ENCODE measurements at places on chromosomes 5 and 9. TPM values are rescaled to one million over a fixed set of nuclear protein-coding genes. Genes with fewer than 3 reads are reported as not detected.

GRCh38 chr5:58666141-58666540 lies 83.3 kb downstream of the RAB3C start:
- DNase-seq = no peak

The NOXA1 gene
- not detected for total RNA-seq

The LHX3 gene
- total RNA-seq = not detected

- DNase-seq = no peak
Measured at GRCh38 chr9:93267091-93267541, 83.2 kb downstream of the WNK2 start.

GRCh38 chr5:84546686-84547085 lies 162.0 kb upstream of the EDIL3 start:
- no peak for DNase-seq

The DHX29 gene
- total RNA-seq = 18.4 TPM

- DNase-seq = no peak
Measured at GRCh38 chr9:5915438-5915837, 24.7 kb downstream of the MLANA start.

DNA sequence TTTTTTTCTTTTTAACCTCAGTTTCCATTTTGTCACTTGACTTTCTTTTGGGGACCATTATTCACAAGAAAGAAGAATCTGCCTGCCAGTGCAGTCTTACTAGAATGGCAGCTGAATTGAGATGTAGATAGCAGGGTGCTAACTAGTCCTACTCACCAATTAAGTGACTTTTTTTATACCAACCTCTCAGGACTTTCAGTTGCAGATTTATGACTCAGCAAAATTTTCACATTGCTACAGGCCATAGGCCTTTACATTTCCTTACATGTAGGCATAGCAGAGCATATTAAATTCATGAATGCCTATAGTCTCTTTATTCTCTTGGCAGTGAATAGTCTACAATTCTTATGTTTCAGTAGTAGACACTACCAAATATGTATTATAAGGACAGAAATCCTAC lies 54.0 kb upstream of the FKTN start:
- no peak for DNase-seq

GRCh38 chr9:113522419-113522818 lies 58.9 kb downstream of the RGS3 start:
- no peak for DNase-seq

DNA sequence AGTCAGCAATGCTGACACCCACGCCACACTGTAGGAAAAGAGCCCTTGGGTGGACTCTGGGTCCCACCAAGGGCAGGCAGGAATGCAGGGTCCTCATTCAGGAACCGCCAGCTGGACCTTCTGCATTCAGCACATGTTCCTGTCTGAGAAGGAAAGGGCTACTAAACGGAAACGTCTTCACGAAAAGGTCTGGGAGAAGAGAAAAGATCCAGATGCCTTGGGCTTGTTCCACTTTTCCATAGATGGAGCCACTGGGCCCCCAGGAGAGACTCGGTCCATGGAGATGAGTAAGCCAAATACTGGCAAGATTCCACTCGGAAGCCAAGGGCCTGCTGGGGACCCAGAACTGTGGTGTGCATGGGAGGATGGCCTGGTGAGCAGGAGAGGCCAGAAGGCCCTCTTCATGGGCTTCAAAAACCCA lies 38.4 kb downstream of the LHFPL2 start:
- no peak for DNase-seq

- no peak for DNase-seq
Measured at GRCh38 chr9:108743901-108744371, 111.8 kb downstream of the ACTL7B start.

The SELENOP gene
- total RNA-seq = 1.5 TPM

The SHC3 gene
- total RNA-seq = not detected

The PIP5K1B gene
- not detected for total RNA-seq

- DNase-seq = no peak
Measured at GRCh38 chr9:137217276-137218211, 4.5 kb downstream of the RNF208 start.

DNA sequence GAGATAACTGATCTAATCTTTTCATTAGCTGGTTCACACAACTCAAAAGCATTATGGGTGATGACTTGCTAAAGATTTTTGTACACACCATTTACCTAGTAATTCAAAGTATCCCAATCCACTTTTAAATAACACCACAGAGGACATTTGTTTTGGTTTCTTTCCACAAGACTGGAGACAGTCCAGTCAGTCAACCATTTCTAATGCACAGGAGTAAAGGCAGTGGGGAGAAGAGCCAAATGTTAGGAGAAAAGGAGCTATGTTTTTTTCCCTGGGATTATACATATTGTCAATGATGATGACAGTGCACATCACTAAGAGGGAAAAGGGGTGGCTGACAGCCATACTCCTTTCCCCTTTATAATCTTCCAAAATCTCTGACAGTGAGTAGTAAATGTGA lies 240.9 kb downstream of the GABRB2 start:
- DNase-seq = no peak

The IL5 gene
- not detected for total RNA-seq

DNA sequence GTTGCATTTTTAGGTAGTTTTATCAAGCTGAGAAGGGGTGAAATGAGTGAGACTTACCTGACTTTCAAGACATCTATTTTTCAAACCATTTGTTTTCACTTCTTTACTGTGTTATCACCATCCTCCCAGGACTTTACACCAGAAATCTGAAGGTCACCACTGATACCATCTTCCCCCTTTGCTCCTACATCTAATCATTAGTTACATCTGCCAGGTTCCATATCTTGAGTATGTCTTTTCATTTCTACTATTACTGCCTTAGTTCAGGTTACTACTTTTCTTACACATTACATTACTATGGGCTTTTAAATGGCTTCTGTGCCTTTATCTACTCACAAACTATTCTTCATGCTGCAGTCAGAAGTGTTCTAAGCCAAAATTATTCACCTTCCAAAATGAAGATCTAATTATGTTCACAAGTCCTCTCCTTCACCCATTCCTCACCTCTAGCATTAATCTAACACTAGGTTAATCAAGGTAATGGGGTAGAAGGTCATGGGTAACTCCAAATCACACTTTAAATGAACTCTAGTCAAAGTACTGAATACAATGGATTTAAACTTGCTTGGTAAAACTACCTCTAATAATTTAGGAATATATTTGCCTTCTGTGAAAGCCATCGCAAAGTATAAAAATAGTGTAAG lies 2.1 kb upstream of the HSDL2 start:
- DNase-seq = no peak

- DNase-seq = no peak
Measured at GRCh38 chr5:74477761-74478160, 162.8 kb downstream of the ENC1 start.

GRCh38 chr9:68447611-68448010 lies 91.2 kb downstream of the PGM5 start:
- DNase-seq = no peak

DNA sequence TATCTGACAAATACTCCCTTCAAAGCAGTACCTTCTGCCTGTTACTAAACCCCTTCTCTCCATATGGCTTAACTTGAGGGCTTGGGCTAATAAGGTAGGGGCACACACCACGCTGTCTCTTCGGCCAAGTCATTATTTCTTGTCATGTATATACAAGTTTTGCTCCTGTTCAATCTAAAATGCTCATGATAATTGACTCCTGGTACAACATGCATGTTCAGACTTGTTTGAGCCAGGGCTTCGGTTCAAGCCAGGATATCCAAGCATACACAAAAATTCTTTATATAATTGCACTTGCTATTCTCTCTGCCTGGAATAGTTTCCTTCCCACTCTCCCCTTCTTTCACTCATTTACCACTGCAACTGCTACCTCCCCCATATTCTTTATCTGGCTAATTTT lies 756.0 kb upstream of the C9orf72 start:
- DNase-seq = no peak

The FRRS1L gene
- total RNA-seq = not detected

- no peak for DNase-seq
Measured at GRCh38 chr9:89598363-89598713, 6.5 kb upstream of the GADD45G start.

DNA sequence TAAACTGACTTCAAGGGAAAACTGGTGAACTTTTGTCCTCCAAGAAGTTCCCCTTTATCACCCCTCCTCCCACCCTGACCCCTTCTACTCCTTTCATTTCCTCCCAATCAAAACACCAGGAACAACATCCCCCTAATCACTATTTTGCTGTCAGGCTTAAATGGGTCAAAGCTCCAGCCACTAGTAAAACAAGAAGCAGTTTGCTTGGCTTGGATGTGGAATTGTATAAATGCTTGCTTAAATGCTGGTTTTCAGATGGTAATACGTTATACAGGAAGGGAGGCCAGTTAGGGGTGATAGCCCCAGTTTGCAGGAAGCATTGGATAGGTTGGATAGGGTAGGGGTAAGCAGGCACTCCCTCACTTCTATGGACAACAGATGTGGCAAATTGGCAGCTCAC lies 473.6 kb downstream of the AGTPBP1 start:
- no peak for DNase-seq

The HMMR gene
- total RNA-seq = 102 TPM

DNA sequence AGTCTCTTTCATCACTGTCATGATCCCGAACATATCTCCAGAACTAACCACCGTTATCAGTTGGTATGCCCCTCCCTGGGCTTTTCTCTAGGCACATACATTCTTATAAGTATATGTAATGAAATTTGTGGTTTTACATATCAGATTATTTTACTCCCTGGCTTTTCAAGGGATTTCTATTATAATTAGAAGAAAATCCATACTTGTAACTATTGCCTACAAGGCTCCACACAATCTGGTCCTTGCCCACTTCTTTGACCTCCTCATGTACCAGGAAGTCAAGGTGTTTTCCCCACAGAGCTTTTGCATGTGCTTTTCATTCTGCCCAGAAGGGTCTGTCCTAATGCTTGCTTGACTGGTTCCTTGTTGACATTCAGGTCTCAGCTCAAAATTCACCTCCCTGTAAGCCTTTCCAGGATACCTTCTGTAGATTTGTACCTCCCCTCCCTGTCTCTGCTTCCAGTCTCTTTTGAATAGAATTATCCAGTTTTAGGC lies 33.6 kb upstream of the HSD17B4 start:
- no peak for DNase-seq

DNA sequence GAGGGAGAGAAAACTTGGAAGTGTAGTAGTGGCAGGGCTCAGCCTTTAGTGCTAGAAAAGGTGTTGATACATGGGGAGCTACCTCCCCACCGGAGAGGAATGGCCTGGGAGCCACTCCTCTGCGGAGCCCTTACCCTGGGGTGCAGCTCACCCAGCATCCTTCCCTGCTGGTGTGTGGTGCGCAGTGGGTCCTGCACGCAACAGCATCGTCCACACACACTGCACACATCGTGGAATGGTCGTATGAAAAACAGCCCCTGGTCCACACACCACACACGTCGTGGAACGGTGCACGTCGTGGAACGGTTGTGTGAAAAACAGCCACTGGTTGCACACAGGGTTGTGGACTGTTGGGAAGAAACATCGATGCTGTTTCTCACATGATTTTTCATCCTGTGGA lies 16.1 kb upstream of the AHRR start:
- no peak for DNase-seq

DNA sequence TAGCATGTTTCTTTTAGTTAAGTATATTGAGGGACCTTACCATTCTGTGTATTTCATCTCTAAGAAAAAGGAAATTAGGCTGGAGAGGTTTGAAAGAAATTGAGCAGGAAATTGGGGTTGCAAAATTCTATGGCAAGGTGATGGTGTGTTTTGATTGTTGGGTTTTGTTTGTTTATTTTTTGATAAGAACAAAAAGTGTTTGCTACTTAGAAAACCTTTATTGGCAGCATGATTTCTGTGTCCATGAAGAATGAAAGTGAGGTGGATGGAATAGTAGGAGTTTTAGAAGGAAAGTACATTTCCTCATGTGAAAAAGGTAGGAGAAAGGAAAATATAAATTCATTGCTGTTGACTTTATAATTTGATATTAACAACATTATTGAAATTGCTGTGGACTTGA lies 167.1 kb downstream of the CD180 start:
- no peak for DNase-seq

DNA sequence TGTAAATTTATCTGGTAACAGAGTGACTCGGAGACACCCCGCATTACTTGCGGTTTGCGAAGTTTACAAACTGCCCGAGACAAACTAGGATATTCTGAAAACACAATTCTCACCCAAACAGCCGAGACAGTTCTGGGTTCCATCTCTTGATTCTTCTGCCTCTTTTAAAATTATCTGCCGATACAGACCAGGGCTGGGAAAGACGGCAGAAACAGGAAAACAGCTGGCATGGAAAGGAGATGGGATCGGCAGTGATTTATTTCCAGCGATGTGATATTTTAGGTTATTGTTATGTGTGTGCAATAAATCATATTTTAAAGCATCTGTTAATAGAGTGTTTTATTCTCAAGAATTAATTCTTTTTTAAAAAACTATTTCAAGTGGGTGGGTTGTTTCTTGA lies 93.3 kb upstream of the LMX1B start:
- DNase-seq = no peak

- DNase-seq = no peak
Measured at GRCh38 chr5:114152656-114153360, 209.1 kb upstream of the KCNN2 start.

- DNase-seq = no peak
Measured at GRCh38 chr5:161432798-161433197, 113.7 kb downstream of the GABRB2 start.

- DNase-seq = peak; percentile 62
Measured at GRCh38 chr5:53360811-53361210, 119.6 kb upstream of the FST start.

DNA sequence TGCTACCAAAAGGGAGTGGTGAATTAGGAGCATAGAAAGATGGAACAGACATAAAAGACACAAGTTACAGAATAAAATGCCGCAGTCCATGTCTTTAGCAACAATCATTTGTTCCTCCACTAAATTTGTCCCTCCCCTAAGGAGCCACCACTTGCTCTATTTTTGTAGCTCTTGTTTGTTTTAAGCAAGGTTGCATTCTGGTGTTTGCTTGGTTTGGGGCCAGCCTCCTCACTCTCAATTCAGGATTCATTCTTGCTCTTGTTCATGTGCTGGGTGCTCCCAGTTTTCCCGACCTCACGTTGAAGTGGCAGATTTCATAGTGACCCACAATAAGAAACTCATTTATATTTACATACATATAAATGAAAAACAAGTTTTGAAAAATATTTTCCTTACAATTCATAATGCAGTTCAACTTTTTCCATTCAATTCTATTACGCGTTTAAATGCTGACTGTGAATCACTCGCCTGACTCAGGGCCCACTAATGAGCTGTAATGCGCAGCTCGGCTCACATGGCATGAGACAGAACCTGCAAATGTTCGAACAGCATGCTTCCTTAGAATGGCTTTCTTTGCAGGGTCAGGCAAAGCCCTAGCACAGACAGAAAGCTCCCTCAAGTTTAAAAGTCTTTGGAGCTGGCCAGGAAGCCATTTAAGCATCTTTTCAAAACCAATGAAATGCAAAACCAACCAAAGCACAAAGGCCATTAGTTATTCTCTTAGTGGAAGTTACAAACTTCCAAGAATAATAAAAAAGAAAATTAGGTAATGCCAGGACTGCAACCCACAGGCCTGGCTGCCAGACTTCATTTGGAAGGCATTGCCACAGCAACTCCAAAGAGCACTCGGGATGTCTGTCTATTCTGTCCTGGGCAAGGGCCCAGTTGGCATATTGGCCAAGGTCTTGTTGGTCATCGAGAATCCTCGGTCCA lies 41.7 kb downstream of the RETREG1 start:
- peak; percentile 90 for DNase-seq

- no peak for DNase-seq
Measured at GRCh38 chr5:98656796-98657195, 116.7 kb upstream of the RGMB start.

The OBP2A gene
- not detected for total RNA-seq

The SPATA31E1 gene
- total RNA-seq = not detected

- no peak for DNase-seq
Measured at GRCh38 chr9:92605224-92605623, 64.7 kb downstream of the IPPK start.

GRCh38 chr5:150609843-150610584 lies 30.4 kb upstream of the SYNPO start:
- peak; percentile 58 for DNase-seq

- peak; percentile 50 for DNase-seq
Measured at GRCh38 chr5:41418220-41419031, 92.0 kb downstream of the PLCXD3 start.
